ENCODE measurements at places on chromosomes 6 and 20.

DNA sequence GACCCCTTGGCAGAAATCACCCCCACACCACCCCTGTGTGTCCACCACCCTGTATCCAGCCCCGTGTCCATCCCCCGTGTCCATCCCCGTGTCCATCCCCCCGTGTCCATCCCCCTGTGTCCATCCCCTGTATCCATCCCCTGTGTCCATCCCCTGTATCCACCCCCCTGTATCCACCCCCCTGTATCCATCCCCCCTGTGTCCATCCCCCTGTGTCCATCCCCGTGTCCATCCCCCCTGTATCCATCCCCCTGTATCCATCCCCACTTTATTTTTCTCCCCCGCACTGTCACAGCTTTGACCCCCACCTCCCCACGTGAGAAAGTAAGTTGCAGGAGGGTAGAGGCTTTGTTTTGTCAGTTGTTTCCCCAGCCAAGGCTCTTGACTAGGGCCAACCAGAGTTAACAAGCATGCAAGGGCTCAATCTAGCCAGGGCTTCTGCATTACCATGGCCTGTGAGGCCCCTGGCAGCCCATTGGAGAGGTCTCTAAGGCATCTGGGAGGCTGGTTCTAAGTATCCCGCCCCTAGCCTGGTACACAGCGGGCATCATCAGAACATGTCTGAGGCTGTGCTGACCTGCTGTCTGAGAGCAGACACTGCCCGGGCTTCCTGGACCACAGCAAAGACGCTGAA lies 18.1 kb upstream of the SIRPA start:
- DNase-seq: no peak

- DNase-seq: no peak
Observed at GRCh38 chr6:164164876-164165275, 750.4 kb downstream of the QKI start.

- no peak for DNase-seq
Observed at GRCh38 chr6:4441981-4442434, 306.6 kb upstream of the ECI2 start.

- DNase-seq: peak; percentile 5
Observed at GRCh38 chr6:125598422-125598821, 151.0 kb upstream of the HEY2 start.

- no peak for DNase-seq
Observed at GRCh38 chr6:66361886-66362285, 654.9 kb upstream of the EYS start.

- DNase-seq: no peak
Observed at GRCh38 chr6:146433881-146434731, 109.5 kb upstream of the RAB32 start.

- DNase-seq: no peak
Observed at GRCh38 chr6:16205377-16206144, 32.8 kb upstream of the GMPR start.

DNA sequence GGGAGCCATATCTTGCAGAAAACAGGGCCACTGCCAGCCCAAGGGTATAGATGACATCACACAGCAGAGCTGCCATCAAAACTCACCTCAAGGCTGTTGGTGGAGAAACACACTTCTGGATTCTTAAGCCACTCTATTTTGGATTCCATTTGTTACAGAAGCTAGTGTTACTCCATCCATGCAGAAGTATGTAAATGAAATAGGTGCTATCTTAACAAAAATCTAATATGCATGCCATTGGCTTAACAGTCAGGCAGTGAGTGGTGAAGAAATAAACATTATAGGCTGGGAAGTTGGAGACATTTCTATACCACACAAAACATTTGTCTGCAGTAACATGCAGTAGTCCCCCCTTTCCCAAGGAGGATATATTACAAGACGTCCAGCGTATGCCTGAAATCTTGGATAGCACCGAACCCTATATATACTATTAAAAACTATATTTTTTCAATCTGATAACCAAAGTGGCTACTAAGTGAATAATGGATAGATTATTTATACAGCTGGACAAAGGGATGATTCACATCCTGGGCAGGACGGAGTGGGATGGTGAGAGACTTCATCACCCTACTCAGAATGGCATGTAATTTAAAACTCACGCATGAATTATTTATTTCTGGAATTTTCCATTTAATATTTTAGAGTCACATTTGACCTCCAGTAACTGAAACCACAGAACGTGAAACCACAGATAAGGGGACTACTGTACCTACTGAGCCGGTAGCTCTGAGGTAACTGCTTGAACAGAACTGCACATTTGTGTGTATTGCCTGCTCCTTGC lies 160.0 kb upstream of the PLN start:
- DNase-seq: no peak

DNA sequence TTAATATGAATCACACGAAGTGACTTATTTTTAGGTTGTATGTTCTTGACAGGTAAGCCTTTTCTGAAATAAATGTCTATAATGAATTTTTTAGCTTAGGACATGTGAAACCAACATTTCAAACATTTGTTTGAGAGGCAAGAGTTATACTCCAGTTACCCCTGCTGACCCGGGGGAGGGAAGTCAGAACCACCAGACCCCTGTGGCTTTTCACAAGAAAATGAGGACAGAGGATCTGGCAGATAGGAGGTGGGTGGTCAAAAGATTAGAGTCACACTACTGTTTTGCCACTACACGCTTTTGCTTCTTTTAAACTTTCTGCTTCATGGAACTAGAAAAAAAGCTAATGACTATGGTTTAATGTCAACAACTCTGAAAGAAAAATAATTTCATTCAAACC lies 27.5 kb upstream of the ADGRF4 start:
- DNase-seq: no peak

DNA sequence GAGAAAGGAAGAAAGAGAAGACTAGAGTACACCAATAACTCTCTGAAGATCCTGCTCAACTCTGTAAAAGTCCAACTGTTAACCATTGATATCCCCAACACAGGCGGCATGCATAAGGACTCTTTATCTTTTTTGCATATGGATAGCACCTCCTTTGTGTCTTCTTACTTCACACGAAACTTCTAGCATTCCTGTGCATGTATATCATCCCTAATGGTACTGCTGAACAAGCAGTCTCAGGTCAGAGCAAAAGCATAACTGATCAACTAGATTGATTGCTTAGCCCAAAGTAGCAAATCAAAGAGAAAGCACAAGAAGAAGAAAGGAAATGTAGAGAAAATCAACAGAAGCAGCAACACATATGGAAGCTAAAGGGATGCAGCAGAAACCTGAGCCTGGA lies 234.4 kb downstream of the SYNE1 start:
- no peak for DNase-seq

DNA sequence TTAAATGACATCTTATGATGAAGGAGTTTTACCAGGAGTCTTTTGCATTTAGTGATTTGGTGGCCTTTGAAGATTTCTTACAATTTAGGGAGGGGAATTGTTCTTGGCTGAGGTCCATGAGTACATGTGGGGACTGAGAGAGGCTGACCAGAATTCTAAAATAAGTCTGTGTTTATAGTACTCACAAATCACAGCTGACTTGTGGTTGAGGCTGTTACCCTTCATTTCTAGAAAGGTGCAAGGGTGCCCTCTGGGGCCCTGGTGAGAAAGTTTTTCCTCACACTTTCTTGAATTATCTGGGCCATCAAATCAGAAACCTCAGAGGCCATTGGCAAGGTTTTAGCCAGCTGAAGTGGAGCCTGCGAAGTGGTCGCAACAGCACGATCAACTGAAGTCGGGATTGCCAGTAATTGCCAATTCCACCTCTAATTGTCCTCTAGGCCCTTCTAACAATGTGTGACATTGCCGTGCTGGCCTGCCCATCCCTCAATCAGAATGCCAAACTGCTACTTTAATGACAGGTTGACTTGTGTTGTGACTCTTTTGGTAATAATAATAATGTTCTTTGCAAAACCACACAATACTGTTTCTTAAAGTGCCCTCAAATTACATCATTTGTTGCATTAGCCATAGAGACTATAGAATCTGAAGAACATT lies 221.6 kb downstream of the OGFRL1 start:
- DNase-seq: no peak

DNA sequence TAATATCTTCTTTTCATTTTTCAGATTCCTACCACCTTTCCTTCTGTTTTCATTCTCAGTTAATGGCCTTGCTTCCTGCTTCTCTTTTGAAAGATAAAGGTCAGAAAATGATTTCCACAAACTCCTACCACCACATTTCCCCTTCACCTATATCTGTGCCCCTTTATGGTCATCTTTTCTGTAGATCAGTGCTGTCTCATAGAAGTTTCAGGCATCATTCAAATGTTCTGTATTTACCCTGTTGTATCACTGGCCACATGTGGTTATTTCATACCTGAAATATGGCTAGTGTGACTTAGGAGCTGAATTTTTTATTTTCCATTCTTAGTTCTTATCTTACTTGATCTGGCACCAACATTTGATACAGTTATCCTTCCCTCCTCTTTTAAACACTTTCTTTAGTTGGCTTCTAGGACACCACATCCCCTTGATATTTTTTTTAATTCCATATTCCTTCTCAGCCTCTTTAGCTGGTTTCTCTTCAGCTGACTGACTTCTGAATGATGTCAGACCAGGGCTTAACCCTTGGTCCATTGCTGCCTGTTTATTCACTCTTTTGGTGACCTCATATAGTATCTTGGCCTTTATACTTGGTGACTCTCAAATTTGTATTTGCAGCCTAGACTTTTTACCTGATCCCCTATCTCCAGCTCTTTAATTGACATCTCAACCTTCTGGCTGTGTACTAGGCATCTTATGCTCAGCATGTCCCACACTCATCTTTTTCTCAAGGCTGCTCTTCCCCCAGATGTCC lies 81.0 kb downstream of the ATRN start:
- no peak for DNase-seq

GRCh38 chr6:129508477-129509145 lies 201.4 kb downstream of the ARHGAP18 start:
- no peak for DNase-seq

DNA sequence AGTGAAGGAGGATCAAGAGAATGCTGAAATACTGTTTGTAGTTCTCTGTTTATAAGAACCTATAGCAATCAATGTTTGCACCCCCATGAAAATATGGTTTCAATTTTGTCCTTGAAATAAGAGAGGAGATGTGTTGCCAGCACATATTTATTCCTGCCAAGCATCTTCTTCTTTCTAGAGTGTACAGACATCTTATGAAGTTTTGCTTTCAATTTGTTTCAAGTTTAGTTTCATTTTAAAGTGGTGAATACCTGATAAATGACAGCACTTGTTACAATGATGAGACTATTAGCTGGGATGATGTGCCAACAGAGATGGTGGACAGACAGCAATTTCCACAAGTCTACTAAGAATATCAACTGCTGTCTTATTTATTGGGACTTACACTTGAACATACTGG lies 39.2 kb upstream of the CENPW start:
- DNase-seq: no peak

DNA sequence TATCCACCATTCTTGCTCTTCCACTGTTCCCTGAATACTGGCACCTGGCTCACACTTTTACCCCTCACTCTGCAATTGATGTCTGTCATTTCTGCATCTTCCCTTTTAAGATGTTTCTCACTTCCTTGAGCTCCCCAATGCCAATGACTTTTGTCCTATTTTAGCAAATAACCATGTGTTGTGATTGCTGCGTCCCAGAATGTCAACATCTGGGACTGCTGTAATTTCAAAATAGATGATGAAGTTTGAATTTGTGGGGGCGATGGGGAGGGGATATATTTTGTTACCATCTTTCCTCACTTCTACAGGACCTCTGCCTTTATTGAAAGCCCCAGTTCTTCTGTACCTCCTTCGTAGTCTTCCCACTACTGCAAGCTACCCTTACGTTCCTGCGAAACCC lies 40.0 kb upstream of the ADGRF5 start:
- DNase-seq: no peak

DNA sequence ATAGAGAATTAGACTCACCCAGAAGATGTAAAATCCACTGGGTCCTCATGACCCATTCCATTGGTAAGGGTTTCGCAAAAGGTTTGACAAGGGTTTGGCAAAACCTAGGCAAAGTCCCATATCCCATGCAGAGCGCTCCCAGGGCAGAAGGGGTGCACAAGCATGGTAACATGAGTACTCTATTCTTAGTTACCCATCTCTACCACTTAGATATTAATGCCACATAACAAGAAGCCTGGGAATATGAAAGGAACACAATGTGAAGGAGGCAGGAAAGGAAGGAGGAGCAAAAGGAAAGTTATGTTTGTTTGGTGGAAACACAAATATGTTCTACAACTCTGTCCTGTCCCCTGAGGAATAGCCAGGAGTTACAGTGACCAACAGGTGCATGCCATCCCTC lies 163.1 kb downstream of the FAXC start:
- no peak for DNase-seq

GRCh38 chr6:155066361-155066760 lies 71.2 kb downstream of the TIAM2 start:
- no peak for DNase-seq

GRCh38 chr20:12255461-12255970 lies 337.8 kb downstream of the BTBD3 start:
- no peak for DNase-seq

DNA sequence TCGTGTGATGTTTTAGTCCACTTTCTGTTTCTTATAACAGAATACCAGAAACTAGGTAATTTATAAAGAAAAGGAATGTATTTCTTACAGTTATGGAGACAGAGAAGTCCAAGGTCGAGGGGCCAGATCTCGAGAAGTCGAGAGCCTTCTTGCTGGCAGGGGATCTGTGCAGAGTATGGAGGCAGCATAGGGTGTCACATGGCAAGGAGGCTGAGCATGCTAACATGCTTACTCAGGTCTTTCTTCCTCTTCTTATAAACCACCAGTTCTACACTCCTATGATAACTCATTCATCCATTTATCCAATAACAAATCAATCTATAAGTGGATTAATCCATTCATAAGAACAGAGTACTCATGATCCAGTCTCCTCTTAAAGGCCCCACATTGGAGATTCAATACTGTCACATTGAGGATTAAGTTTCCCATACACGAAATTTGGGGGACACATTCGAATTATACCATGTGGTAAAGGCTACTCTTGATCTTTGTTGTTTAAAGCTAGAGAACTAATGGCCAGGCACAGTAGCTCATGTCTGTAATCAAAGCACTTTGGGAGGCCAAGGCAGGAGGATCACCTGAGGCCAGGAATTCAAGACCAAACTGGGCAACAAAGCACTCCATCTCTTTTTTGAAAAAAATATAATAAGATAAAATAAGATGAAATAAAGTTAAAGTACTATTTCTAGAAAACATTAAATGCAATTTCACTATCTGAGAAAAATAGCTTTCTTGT lies 2.1 kb downstream of the GOPC start:
- DNase-seq: no peak
